ENCODE measurements at places on chromosomes 16 and 17.
A peak's percentile ranks its signal among the peaks of the same experiment; 100 is the strongest.

- no peak for DNase-seq
Observed at GRCh38 chr17:40061609-40062038, 1.1 kb upstream of the THRA start.

DNA sequence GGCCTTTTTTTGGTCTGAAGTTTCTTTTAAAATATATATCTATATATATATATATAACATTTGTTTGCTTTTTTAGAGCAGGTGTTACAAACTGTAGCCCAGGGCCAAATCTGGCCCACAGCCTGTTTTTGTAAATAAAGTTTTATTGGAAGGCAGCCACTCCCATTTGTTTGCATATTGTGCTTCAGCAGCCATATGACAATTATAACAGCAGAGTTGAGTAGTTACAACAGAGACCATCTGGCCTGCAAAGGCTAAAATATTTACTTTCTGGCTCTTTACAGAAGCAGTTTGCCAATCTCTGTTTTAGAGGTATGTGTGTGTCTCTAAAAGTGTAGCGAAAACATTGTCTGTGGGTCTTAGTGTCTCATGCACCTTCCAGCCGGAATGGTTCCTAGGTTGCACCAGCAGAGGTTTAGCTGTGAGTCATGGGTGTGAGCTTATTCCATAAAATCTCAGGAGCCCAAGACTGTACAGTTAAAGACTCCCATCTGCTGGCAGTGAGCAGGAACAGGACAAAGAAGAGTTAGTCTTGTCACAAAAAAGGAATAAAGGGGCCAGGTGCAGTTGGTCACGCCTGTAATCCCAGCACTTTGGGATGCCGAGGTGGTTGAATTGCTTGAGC, 23.8 kb downstream of the LCMT1 start:
- no peak for DNase-seq

DNA sequence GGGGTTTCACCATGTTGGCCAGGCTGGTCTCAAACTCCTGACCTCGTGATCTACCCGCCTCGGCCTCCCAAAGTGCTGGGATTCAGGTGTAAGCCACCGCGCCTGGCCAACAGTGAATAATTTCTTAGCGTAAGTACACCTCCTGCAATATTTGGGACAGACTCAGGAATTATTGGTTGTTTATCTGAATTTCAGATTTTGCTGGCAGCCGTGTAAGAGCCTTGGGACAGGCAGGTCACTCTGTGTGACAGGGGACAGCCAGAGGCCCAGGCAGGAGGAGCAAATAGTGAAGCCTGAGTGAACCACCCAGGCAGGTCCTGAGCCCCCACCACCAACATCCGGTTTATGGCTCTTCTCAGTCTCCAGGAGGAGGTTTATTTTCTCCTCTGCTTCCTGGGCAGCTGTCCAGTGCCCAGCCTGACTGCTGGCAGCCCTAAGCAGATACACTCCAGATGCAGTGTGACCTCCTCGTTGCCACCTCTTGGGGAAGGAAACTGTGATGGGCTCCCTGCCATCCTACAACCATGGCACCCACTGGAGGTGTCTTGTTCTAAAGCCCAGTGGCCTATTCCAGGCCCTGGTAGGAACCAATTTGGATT, 26.2 kb upstream of the ADORA2B start:
- no peak for DNase-seq

GRCh38 chr16:75267631-75268264, 16.3 kb upstream of the BCAR1 start:
- DNase-seq, result no peak

DNA sequence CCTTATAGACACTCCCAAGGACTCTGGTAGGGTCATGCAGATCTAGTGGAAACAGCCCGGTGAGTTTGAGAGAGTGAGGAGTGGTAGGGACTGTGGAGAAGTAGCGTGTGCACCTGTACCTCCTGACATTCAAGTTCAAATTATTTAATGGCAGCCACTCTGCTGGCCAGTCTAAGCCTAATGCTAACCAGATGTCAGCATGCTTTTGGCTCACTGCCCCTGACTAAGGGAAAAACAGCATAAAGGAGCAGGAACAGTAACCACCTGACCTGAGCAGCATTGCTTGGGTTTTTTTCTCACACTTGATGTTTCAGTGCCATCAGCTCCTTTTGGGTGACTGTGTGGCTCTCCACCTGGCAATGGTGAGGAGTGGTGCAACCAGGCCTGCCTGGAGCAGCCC, 23.8 kb upstream of the SLC12A3 start:
- DNase-seq, result no peak

GRCh38 chr17:41326173-41327145, 10.9 kb upstream of the KRTAP17-1 start:
- DNase-seq, result no peak

DNA sequence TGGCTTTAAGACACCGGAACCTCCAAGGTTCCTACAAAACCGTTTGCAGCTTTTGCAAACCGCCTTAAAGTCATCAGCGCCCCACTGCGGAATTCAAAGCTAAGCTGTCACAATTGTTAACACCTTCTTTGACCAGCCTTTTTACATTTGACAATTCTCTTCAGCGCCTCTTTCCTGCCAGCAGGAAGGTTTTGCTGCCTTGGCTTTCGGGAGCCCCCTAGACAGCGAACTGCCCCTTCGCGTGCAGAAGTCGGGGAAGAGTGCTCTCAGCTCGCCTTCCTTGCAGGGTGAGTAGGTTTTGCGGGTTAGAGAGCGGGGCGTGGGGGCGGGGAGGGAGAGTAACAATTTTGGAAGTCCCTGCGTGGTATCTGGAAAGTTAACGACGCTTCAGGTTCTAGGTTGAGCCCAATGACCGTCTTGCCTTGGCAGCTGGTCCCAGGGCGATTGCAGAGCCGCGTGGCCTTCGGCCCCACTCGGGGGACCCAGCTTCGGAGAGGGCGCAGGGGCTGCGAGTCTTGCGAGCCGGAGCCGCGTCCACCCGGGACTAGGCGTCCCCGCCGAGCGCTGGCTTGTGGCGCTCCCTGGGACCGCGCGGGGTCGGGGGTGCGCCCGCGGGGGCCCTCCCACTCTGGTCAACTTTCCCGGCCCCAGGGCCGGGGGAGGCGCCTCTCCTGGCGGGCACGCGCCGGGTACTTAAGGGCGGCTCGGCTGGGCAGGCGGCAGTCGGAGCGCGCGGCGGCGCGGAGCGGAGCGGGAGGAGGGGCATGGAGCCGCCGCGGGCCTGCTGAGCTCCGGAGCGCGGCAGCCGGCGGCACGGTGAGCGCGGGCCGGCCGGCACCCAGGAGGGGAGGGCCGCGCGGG, at the start of gene HAS3:
TSS of gene HAS3 (plus strand) at position 153 of the 861 bp plus-strand sequence. CDS start 3,743 bp downstream, outside the sequence.
- peak; percentile 56 for DNase-seq

DNA sequence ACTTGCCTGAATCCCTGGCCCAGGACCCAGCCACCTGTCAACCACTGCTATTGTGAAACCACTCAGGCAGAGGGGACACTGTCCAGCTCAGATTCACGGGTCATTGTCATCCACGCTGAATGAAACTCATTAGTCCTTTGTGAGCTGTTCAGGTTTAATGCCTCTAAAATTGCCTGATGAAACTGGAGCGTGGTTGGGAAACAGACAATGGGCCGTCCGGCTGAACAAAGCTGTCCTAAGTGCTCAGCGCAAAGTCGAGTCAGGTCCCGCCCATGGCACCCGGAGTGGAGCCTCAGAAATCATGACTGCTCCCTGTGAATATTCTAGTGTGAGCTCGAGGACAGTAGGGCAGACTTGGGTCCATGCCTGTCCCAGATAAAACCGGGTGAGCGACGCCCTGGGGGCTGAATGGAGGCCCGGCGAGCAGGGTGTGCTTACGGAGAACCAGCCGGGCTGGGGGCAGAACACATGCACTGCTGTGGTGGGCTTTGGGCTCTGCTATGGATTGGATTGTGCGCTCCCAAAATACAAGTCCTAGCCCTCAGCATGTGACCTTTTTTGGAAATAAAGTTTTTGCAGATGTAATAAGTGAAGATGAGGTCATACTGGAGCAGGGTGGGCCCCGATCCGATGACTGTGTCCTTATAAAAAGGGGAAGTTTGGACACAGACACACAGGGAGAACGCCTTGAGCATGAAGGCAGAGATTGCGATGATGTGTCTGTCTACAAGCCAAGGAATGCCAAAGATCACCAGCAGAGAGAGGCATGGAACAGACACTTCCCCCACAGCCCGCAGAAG, 12.9 kb upstream of the CMIP start:
- no peak for DNase-seq

DNA sequence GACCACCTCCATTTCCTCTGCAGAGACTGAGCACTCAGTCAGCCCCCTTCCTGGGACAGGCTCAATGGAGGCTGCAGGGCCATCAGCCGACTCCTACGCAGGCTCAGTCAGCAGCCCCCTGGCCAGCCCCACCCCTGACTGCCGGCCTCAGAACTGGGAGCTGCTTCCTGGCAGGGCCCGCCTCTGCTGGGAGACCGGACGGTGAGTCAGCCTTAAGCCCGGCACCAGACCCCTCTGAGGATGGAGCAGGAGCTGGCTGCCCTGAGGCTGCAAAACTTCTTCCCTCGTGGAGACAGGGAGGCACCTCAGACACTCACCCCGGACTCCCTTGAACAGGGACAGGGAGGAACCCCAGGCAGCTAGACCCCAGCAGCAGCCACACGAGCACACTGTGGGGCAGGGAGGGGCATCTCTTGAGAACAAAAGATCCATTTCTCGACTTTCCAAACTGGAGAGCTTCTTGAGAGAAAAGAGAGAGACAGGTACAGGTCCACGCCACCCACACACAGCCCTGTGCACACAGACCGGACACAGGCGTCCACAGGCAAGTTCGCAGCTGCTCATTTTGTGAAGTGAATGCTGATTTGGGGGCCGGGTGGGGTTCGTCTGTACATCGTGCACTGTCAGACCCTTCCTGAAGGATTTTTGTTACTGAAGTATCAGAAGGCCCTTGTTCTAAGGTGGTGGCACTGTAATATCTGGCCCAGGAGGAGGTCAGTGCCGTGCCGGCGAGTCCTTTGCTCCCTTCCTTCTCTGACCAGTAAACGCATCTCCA, 1.3 kb upstream of the TUBB3 start:
- no peak for DNase-seq

Data from AML-193 (cell line).